A549 treated with RU486 at 1 μM for 4 hours (cell line): ENCODE measurements at places on chromosomes 6 and 20. TPM values are rescaled to one million over a fixed set of nuclear protein-coding genes. Genes with fewer than 3 reads are reported as not detected.

Gene CLPSL1
- total RNA-seq, result not detected in 5 replicates

Gene HNF4A
- total RNA-seq, result 10.9 to 16.1 TPM (median 13.4 TPM) in 5 replicates

Gene SASH1
- total RNA-seq, result 1.8 to 3.3 TPM (median 3.2 TPM) in 5 replicates

Gene SLA2
- not detected in 5 replicates for total RNA-seq

Gene ZC2HC1B
- not detected in 5 replicates for total RNA-seq

Gene SLC22A16
- not detected in 5 replicates for total RNA-seq

Gene ZBTB22
- total RNA-seq, result 2.8 to 4.1 TPM (median 3.2 TPM) in 5 replicates

Gene TMC2
- total RNA-seq, result not detected in 5 replicates

Gene CST4
- total RNA-seq, result not detected in 5 replicates

Gene DSP
- total RNA-seq, result 33.8 to 56.5 TPM (median 45.3 TPM) in 5 replicates

Gene TNFAIP3
- 11.3 to 19.9 TPM (median 12.3 TPM) in 5 replicates for total RNA-seq

Gene OR2B6
- total RNA-seq, result 0.20 to 0.21 TPM in 2 of 5 replicates, not detected in the others

Gene TMEM170B
- total RNA-seq, result 0.17 to 0.87 TPM (median 0.80 TPM) in 5 replicates

Gene WFDC12
- total RNA-seq, result not detected in 5 replicates

Gene OPN5
- not detected in 5 replicates for total RNA-seq

Gene EGFL8
- 0.95 to 2.5 TPM (median 2.2 TPM) in 5 replicates for total RNA-seq

Gene MAFB
- total RNA-seq, result 0.05 to 0.11 TPM (median 0.07 TPM) in 5 replicates

Gene FAM209B
- 0.25 to 0.59 TPM (median 0.48 TPM) in 4 of 5 replicates, not detected in the other for total RNA-seq

Gene CPXM1
- total RNA-seq, result not detected in 5 replicates

Gene ZNF311
- total RNA-seq, result 0.14 to 0.28 TPM (median 0.19 TPM) in 4 of 5 replicates, not detected in the other

Gene SLC32A1
- total RNA-seq, result 0.09 TPM in 1 of 5 replicates, not detected in the others

Gene ASIP
- not detected in 5 replicates for total RNA-seq

Gene KCNQ5
- 1.7 to 2.1 TPM (median 1.8 TPM) in 5 replicates for total RNA-seq

Gene SRMS
- not detected in 5 replicates for total RNA-seq

Gene LY6G6D
- total RNA-seq, result not detected in 5 replicates

Gene TXLNB
- not detected in 5 replicates for total RNA-seq

Gene SCUBE3
- total RNA-seq, result 0.03 to 0.06 TPM (median 0.05 TPM) in 5 replicates

Gene MCCD1
- total RNA-seq, result not detected in 5 replicates

Gene LBP
- 0.98 to 1.4 TPM (median 1.1 TPM) in 5 replicates for total RNA-seq

Gene SH3BGRL2
- total RNA-seq, result 0.11 to 0.30 TPM (median 0.29 TPM) in 5 replicates

Gene COL12A1
- total RNA-seq, result 3.8 to 7.6 TPM (median 6.1 TPM) in 5 replicates

Gene MAP3K4
- 11.9 to 17.1 TPM (median 14.3 TPM) in 5 replicates for total RNA-seq

Gene TRIM40
- not detected in 5 replicates for total RNA-seq

Gene HLA-DRA
- total RNA-seq, result not detected in 5 replicates

Gene LTB
- 0.25 to 0.57 TPM (median 0.49 TPM) in 4 of 5 replicates, not detected in the other for total RNA-seq

Gene CDSN
- total RNA-seq, result not detected in 5 replicates

Gene RIMS4
- 1.0 to 1.4 TPM (median 1.2 TPM) in 5 replicates for total RNA-seq

Gene ADGRF4
- 6.3 to 8.7 TPM (median 7.8 TPM) in 5 replicates for total RNA-seq

Gene ANKRD66
- not detected in 5 replicates for total RNA-seq

Gene LAMA2
- 0.26 to 1.5 TPM (median 0.57 TPM) in 5 replicates for total RNA-seq

Gene ULBP1
- total RNA-seq, result 0.64 to 1.3 TPM (median 0.80 TPM) in 5 replicates

Gene RIN2
- total RNA-seq, result 31.8 to 34.0 TPM (median 33.1 TPM) in 5 replicates

Gene BANF2
- not detected in 5 replicates for total RNA-seq

Gene FOXQ1
- total RNA-seq, result 3.5 to 7.5 TPM (median 6.7 TPM) in 5 replicates

Gene POU5F1
- total RNA-seq, result 2.8 to 6.0 TPM (median 4.1 TPM) in 5 replicates

Gene TPD52L1
- total RNA-seq, result 43.8 to 50.6 TPM (median 47.9 TPM) in 5 replicates

Gene RNF182
- 2.5 to 3.7 TPM (median 3.3 TPM) in 5 replicates for total RNA-seq

Gene C6orf163
- total RNA-seq, result 0.22 to 0.36 TPM in 2 of 5 replicates, not detected in the others

Gene AAR2
- 40.6 to 43.8 TPM (median 42.3 TPM) in 5 replicates for total RNA-seq

Gene BCAS1
- total RNA-seq, result 0.64 to 1.1 TPM (median 0.80 TPM) in 5 replicates

Gene CYP24A1
- total RNA-seq, result 175 to 430 TPM (median 409 TPM) in 5 replicates
